NCI-H774 (cell line): ENCODE measurements at places on chromosomes 1 and 21.

DNA sequence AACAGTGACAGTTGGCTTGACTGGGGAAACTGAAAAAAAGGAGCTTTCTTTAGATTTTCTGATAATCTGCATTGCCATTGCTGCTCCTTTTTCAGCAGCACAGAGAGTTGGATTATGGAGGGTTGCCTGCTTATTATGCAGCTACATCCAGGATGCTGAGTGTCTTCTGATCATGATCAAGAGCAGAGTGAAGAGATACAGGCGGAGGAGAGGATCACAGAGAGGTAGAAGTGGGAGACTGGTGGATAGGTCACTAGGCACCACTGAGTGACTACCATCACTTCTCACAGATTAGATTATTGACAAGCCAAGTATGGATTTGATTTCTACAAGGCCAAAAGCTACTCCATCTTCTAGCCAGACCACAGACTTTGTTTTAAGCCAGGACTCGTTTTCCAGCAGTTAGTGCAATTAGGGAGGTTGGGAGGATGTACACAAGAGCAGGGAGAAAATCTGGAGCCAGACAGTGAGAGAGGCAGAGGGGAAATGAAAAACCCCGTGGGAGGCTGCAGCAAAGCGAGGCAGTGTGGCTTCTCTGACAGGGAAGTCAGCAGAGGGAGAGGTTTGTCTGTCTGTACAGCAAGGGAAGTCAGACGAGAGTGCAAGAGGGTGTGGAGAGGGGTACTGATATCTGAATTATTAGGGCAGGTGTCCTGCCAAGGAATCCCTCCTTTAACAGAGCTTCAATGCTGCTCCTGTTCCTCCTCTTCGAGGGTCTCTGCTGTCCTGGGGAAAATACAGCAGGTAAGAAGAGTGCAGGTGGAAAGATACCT is at the start of gene CD1E:
Gene CD1E (plus strand): TSS at position 592 of the 773 bp plus-strand sequence. CDS start 95 bp downstream, at position 687.
- DNase-seq = no peak

DNA sequence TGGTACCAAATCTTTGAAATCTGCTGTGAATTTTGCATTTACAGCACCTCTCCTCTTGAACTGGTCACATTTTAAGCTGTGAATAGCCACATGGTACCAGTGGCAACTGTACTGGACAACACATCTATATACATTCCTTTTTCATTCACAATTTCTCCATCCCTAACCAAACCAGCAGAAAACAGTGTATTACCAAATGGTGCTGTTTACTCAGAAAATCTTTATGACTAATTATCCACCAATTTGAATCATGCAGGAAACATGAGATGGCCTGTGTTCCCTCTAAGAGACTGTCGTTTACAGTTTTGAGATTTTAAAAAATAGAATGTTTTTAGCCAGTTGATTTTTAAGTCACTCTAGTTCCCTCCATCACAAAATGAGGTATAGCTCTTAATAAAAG is 17.6 kb upstream of the CCT8 start:
- DNase-seq = no peak

DNA sequence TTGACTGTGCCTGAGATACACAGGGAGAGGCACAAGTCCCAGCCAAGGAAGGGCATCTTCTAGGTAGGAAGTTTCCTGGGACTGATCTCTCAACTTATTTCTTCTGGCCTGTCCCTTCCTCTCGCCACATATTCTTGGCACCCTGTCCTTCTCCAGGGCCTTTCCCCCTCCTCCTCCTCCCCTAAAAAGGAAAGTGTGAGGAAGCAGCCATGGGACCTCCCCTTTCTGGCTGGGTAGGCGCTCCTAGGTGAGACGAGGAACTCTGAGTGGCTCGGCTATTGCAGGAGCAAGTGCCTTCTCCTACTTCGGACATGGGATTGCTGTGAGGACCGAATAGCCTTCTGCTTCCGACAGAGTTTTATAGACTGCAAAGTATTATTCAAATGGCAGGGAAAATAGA is 15.5 kb upstream of the MTARC2 start:
- DNase-seq = no peak

- no peak for DNase-seq
Observed at GRCh38 chr1:28437924-28438699, 67.7 kb upstream of the RCC1 start.

DNA sequence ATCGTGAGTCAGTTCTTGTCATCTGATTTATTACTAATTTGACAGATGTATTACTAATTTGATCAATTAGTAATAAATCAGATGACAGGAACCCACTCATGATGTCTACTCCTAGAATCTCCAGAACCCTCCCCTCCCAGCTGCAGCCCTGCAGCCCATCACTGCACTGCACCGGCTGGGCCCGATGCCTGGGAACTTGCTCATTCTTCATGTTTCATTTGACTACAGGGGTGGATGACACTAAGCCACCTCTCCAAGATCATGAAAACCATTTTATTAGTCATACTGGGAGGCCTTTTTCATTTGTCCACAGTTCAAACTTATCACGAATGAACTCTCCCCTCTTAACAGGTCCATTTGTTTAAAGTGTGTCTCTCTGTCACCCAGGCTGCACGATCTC is 41.0 kb downstream of the KCNH1 start:
- DNase-seq = no peak

GRCh38 chr1:225179686-225180085 is 248.2 kb downstream of the LBR start:
- no peak for DNase-seq
